ENCODE measurements at places on chromosomes 5 and 9.

DNA sequence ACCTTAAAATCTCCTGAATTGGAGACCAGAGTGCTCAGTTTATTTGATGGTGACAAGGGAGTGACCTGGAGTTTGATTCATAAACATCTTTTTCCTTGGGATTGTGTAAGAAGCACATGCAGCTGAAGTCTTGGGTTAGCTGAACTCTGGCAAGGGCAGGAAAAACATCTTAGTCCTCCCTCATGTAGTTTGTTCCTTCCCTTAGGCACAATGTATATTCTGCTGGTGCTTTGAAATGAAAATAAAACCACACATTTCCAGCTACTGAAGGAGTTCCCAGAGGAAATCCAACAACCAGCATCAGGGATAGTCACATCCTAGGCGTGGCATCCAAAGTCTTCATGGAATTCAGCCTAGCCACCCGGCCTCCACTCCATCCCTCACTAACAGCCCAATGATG lies 95.2 kb upstream of the PAPPA start:
- DNase-seq = no peak

GRCh38 chr5:44952376-44952775 lies 143.6 kb downstream of the MRPS30 start:
- no peak for DNase-seq

DNA sequence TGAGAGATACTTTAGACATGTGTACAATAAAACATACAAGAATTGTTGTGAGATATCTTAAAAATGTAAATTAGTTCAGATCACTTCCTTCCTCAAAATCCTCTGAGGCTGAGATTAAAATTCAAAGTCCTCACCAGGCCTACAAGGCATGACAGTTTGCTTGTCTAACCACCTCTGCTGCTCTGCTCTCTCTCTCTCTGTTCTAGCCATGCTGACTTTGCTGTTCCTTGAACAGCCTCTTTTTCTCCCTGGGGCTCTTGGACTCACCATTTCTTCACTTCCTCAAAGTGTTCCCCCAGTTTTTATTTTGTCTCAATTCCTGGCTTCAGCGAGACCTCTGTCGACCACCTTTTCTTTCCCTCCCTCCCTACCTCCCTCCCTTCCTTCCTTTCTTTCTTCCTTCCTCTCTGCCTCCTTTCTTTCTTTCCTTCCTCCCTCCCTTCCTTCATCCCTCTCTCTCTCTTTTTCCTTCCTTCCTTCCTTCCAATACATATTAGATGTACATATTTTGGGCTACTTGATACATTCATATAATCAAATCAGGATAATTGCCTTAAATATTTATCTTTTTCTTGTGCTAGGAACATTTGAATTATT lies 27.0 kb downstream of the CATSPER3 start:
- DNase-seq = no peak

DNA sequence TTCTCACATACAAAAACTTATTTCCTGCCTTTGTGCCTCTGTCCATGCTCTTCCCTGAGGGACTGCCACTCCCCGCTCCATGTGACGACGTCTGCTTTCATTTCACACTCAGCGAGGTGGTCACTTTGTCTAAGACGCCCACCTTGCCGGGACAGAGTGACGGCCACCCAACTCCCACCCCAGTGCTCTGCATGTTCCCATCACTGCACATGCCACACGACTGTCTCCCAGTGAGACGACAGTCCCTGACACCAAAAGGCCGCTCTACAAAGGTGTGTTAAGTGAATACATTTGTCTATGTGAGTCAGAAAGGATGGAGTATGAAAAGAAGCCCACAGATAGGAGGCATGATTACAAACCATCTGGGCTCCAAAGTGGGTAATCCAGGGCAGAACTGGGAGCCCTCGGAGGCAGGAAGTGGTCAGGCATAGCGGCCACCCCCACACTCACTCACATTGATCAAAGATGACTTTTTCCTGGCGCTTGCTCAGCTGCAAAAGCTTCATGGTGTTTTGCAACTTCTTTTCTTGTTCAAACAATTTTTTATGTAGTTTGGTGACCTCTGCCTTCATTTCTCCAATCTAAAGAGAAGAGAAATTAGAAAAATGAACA lies 185.8 kb downstream of the CDK5RAP2 start:
- DNase-seq = no peak

DNA sequence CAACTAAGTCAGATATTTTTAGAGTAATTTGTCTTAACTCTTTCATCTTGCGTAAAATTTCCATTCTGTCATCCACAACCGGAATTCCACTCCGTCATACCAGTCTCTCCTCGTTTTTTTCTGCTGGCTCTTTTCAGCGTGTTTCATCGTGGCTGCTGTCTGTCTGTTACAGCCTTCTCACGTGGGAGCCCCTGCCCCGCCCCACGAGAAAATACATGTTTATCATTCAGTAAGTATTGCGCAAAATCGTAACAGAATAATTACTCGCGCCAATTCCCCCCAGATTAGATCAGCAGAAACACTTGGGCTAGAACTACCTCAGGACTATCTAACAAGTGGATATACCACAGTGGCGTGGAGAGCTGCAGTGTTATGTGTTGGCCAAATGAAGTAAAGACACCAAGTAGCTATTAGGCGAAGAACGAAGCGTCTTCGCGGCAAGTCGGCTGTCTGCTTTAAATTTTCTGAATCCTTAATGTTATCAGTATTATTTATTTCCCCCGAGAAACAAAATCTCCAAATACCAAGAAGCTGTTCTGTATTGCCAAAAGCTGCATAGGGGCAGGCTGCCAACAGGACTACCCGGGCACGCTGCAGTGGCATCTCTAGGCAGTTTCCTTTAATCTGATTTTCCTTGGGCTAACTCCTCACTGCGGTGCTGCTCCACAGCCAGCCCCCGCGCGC lies 566 bp upstream of the FOCAD start:
- no peak for DNase-seq

DNA sequence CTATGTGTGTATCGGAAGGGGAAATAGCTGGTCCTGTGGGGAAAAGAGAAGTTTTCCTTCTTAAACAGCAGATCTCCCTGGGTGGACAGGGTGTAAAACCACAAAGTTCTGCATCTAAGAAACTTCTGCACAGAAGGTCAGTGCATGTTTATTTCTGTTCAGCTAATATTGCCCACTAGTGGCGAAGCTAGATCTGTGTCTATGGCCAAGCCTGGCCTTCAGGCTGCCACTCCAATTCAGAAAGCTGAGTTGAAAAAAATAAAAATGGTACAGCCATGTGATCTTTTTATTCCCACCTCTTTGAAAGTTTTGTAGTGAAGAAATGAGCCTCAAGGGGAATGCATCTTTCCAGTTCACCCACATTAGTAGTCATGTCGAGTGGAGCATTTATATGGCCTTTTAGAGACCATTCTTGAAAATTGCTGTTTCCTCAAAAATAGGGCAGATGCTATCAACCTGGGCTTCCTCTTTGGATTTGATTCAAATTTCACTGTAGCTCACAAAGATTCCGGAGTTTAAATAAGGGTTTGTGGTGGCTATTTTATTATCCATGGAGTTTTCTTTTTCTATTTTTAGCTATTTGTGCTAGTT lies 488.0 kb downstream of the PRELID2 start:
- DNase-seq = no peak

Measured in ecto neural progenitor cell (in vitro differentiated cells).